ENCODE measurements at places on chromosomes 11 and 22. TPM values are rescaled to one million over a fixed set of nuclear protein-coding genes. Genes with fewer than 3 reads are reported as not detected.

- no peaks in the 10 kb centered on the region for H3K27me3 ChIP-seq
- H3K4me3 ChIP-seq, result no peak overlapping the region
- H3K27ac ChIP-seq, result no peak overlapping the region
- DNase-seq, result no peak
- H3K4me1 ChIP-seq, result peaks cover 8% of the 10 kb centered on the region
Observed at GRCh38 chr22:28072066-28072465, 153.0 kb upstream of the PITPNB start.

GRCh38 chr11:119332111-119332765, 2.1 kb upstream of the RNF26 start:
- no peak overlapping the region for H3K27ac ChIP-seq
- H3K4me1 ChIP-seq, result peaks cover 15% of the 10 kb centered on the region
- no peak for DNase-seq
- peaks cover 8% of the 10 kb centered on the region for H3K36me3 ChIP-seq
- no peaks in the 10 kb centered on the region for H3K27me3 ChIP-seq

DEPDC7 gene
- 5.0 TPM for total RNA-seq

DNA sequence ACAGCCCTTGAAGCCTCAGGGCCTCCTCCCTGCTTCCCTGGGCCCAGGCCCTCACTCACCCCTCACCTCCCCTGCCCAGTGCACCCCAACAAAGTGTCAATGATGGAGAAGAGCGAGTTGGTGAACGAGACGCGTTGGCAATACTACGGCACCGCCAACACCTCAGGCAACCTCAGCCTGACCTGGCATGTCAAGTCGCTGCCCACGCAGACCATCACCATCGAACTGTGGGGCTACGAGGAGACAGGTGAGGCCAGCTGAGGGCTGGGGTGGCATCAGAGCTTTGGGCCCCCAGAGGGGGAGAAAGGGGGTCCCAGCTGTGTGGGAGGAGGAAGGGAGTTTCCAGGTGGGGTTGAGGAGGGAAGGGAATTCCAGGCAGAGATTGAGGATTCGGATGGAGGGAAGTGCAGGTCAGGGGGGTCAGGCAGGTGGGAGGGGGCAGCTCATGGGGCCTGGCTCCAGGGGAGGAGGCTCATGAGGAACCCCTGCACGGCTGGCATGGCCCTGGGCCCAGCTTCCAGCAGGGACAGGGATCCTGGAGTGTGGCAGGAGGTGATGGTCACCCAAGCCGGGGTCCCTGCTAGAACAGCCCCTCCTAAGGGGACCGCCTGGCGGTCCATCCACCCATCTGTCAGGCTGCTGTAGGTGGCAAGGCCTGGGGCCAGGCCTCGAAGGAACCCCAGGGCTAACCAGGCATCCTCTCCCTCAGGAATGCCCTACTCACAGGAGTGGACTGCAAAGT, 2.9 kb downstream of the SUSD2 start:
- H3K4me1 ChIP-seq, result peaks cover 44% of the 10 kb centered on the region
- DNase-seq, result no peak
- H3K36me3 ChIP-seq, result no peaks in the 10 kb centered on the region
- no peak overlapping the region for H3K4me3 ChIP-seq
- H3K27ac ChIP-seq, result no peak overlapping the region

- no peaks in the 10 kb centered on the region for H3K36me3 ChIP-seq
- H3K4me1 ChIP-seq, result peaks cover 20% of the 10 kb centered on the region
- no peak overlapping the region for H3K4me3 ChIP-seq
- no peak overlapping the region for H3K27ac ChIP-seq
- DNase-seq, result no peak
- no peaks in the 10 kb centered on the region for H3K27me3 ChIP-seq
Observed at GRCh38 chr11:47944632-47945031, 35.7 kb upstream of the PTPRJ start.

GRCh38 chr11:117070016-117070415, 28.2 kb downstream of the SIK3 start:
- no peaks in the 10 kb centered on the region for H3K36me3 ChIP-seq
- H3K27ac ChIP-seq, result no peak overlapping the region

GRCh38 chr22:31223786-31224191, 11.7 kb downstream of the LIMK2 start:
- peaks cover 8% of the 10 kb centered on the region for H3K36me3 ChIP-seq
- peak overlapping the region; percentile 22 for H3K27ac ChIP-seq
- no peak overlapping the region for H3K4me3 ChIP-seq
- no peaks in the 10 kb centered on the region for H3K27me3 ChIP-seq
